H9 (cell line): ENCODE measurements at places on chromosomes 3 and 15.

DNA sequence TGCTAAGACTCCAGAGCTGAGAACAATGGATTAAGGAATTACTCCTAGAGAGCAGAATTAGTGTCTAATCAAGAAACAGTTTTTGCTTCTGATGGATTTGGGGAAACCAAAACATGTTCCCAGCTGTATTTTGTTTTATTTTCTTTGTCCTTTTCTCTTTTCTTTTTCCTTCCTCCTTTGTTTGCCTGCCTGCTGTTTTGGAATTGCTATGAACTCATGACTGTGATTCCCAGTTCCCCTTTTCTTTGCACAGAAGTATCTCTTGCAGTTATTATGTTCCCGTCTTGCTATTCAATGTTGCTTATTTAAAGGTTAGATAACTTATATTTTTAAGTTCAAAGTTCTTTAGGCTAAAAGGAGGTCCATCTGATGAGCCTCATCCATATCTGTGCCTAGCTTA, 77.0 kb upstream of the GBE1 start:
- no peak overlapping the region for H3K27ac ChIP-seq
- H3K27me3 ChIP-seq = no peaks in the 10 kb centered on the region
- DNase-seq = no peak
- H3K4me3 ChIP-seq = no peak overlapping the region
- H3K36me3 ChIP-seq = no peaks in the 10 kb centered on the region

GRCh38 chr3:43870120-43870519, 179.4 kb downstream of the ABHD5 start:
- no peak overlapping the region for H3K27ac ChIP-seq
- H3K36me3 ChIP-seq = peaks cover 4% of the 10 kb centered on the region; the same call in 1 of the 2 replicates
- H3K27me3 ChIP-seq = no peaks in the 10 kb centered on the region
- H3K4me3 ChIP-seq = no peak overlapping the region

GRCh38 chr15:27847775-27848710, 251.1 kb downstream of the OCA2 start:
- no peak overlapping the region for H3K27ac ChIP-seq
- H3K4me3 ChIP-seq = no peak overlapping the region
- DNase-seq = no peak
- H3K4me1 ChIP-seq = no peaks in the 10 kb centered on the region
- H3K36me3 ChIP-seq = no peaks in the 10 kb centered on the region

- no peaks in the 10 kb centered on the region for H3K4me1 ChIP-seq
- no peaks in the 10 kb centered on the region for H3K36me3 ChIP-seq
- H3K4me3 ChIP-seq = no peak overlapping the region
- H3K27ac ChIP-seq = no peak overlapping the region
- no peak for DNase-seq
- no peaks in the 10 kb centered on the region for H3K27me3 ChIP-seq
Observed at GRCh38 chr15:55599439-55599838, 11.3 kb upstream of the PYGO1 start.

- no peaks in the 10 kb centered on the region for H3K4me1 ChIP-seq
- no peaks in the 10 kb centered on the region for H3K27me3 ChIP-seq
- DNase-seq = no peak
- H3K36me3 ChIP-seq = no peaks in the 10 kb centered on the region
Observed at GRCh38 chr3:157464321-157464720, 27.7 kb downstream of the PTX3 start.

- H3K27ac ChIP-seq = no peak overlapping the region
- no peak for DNase-seq
- no peaks in the 10 kb centered on the region for H3K27me3 ChIP-seq
- H3K4me3 ChIP-seq = no peak overlapping the region
Observed at GRCh38 chr3:109984976-109985375, 647.6 kb upstream of the DPPA4 start.

DNA sequence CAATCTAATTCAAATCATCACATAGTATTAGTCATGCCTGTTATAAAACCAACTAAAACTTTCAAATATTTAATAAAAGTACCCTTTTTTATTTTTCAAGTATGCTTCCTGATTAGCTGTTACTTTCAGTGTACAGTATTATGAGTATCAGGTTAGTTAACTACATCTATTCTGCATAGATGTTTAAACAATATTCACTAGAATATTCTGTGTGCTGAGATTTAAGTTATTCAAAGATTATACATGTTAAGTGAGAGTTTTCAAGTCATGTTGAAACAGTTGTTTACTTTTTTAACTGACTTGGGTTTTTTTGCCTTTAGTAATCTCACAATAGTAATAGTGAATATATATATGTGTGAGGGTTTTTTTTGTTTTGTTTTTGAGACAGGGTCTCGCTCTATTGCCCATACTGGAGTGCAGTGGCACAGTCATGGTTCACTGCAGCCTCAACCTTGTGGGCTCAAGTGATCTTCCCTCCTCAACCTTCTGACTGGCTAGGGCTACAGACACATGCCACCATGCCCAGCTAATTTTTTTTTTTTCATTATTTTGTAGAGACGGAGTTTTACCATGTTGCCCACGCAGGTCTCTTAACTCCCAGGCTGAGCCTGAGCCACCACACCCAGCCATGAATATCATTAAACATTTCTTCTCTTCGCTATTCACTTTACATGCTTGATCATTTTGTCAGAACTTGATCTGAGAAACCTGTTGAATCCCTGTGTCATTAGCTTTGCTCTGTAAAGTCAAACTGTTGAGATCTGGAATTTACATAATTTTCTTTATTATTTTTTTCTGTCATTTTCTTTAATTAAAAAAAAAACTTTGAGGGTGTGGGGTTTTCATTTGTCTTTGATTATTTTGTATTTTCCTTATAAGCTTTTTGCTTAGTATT, 286.2 kb upstream of the UBE2E1 start:
- no peak overlapping the region for H3K27ac ChIP-seq
- no peak for DNase-seq
- no peaks in the 10 kb centered on the region for H3K4me1 ChIP-seq
- no peaks in the 10 kb centered on the region for H3K27me3 ChIP-seq

DNA sequence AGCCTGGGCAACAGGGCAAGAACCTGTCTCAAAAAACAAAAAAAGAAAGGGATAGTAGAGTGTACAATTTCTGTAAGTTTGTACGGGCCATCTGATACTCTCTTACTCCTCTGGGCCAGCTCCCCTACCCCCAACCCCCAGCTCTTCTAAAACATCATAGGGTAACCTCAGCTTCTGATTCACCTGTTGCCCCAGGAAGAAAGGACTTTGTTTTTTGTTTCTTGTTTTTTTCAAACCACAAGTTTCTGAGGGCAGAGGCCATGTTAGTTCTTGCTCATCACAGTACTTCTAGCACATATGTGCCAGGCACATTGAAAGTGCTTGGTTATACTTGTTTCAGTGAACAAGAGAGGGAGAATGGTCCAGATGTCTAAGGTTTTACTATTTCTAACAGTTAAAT, 20.2 kb downstream of the ATOSA start:
- H3K27ac ChIP-seq = no peak overlapping the region
- H3K4me3 ChIP-seq = no peak overlapping the region
- H3K36me3 ChIP-seq = no peaks in the 10 kb centered on the region
- no peaks in the 10 kb centered on the region for H3K4me1 ChIP-seq
- no peaks in the 10 kb centered on the region for H3K27me3 ChIP-seq

DNA sequence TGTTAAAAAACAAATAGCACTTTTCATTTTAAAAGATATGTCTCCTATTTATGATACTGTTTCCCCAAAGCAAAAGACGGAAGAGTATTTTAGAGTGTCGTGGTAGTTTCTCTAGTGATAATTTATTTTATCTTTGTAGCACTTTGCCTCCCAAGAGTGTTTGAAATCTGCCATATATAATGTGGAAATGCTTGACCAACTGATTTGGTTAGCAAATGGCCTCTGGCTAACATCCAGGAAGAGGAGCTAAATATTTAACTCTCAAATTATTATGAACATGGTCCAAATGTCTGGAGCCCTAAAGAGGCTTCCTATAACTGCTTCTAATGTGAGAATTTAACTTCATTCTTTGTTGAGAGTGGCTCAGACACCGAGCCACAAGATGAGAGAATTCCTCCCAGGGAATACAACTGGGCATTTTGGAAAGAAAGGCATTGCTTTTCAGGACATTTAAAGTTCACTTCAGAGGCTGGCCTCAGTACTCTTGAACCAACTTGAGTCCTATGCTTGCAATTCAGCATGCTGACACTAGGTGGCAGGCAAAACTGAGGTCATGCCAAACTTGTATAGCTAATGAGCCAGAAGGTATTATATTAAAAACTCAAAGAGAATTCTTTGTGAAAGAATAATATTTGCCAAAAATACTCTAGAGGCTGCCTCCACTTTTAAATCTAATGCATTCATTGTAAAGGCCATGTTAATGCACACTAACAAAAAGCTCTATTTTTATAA, 104.5 kb downstream of the RARB start:
- no peak overlapping the region for H3K4me3 ChIP-seq
- H3K4me1 ChIP-seq = no peaks in the 10 kb centered on the region
- DNase-seq = peak; percentile 53
- H3K27me3 ChIP-seq = no peaks in the 10 kb centered on the region
- H3K36me3 ChIP-seq = no peaks in the 10 kb centered on the region; the same call in 2 of the 3 replicates

- no peaks in the 10 kb centered on the region; the same call in 2 of the 3 replicates for H3K36me3 ChIP-seq
- H3K4me3 ChIP-seq = no peak overlapping the region
- no peak overlapping the region for H3K27ac ChIP-seq
- no peaks in the 10 kb centered on the region for H3K4me1 ChIP-seq
- no peak for DNase-seq
- no peaks in the 10 kb centered on the region for H3K27me3 ChIP-seq
Observed at GRCh38 chr3:101898752-101899169, 49.4 kb downstream of the NFKBIZ start.

- no peaks in the 10 kb centered on the region for H3K36me3 ChIP-seq
- no peaks in the 10 kb centered on the region for H3K27me3 ChIP-seq
- H3K27ac ChIP-seq = no peak overlapping the region
Observed at GRCh38 chr3:69770976-69771634, 31.8 kb downstream of the MITF start.

- no peak overlapping the region for H3K4me3 ChIP-seq
- no peak overlapping the region for H3K27ac ChIP-seq
Observed at GRCh38 chr3:143637133-143637532, 211.1 kb downstream of the SLC9A9 start.

- no peaks in the 10 kb centered on the region; the same call in 1 of the 2 replicates for H3K4me1 ChIP-seq
- no peak overlapping the region for H3K4me3 ChIP-seq
- DNase-seq = peak; percentile 57
- H3K27ac ChIP-seq = no peak overlapping the region
- no peaks in the 10 kb centered on the region for H3K27me3 ChIP-seq
Observed at GRCh38 chr3:5709714-5710113, 522.2 kb downstream of the EDEM1 start.

DNA sequence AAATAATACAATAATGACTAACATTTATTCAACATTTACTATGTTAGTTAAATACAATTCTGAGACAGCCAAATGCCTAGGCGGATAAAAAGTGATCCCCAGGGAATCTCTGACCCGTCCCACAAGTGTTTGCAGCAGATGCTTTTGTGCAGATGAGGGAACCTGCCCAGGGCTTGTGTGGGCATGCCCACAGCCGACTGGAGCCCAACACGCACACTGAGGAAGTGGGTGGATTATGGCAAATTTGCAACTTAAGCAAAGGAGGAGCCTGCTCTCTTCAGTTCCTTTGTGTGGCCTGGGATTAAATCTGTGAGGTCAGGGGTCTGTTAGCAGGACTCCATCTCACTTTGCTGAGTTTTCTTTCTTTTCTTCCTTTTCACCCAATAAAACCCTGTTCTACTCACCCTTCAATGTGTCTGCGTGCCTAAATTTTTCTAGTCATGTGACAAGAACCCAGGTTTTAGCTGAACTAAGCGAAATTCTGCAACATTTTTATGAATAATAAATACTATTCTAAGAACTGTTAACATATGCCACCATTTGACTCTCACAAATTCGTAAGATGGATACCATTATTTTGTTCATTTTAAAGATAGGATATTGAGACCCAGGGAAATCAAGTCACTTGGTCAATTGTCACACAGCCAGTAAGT, 13.9 kb upstream of the RTP1 start:
- DNase-seq = peak; percentile 73
- no peaks in the 10 kb centered on the region for H3K27me3 ChIP-seq
- peaks cover 20% of the 10 kb centered on the region for H3K4me1 ChIP-seq
- H3K4me3 ChIP-seq = no peak overlapping the region
- peak overlapping the region; percentile 95 for H3K27ac ChIP-seq
- H3K36me3 ChIP-seq = no peaks in the 10 kb centered on the region; the same call in 2 of the 3 replicates

DNA sequence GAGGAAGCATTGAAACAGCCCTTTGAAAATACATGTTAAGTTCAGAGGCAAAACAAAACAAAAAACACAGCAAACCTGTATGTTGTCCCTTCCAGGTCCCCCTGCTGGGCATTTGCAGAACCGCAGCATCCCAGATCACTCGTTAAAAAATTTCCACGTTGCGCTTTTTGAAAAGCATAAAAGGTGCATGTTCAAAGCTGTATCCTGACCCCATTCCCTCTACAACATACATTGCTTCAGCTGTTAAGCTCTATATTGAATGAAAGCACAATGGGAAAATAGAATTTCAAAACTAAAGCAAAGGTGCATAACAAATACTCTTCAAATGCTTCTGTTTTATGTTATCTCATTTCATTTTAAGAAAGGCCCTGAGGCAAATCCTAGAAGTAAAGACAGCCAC, 328.3 kb downstream of the THSD4 start:
- no peak overlapping the region for H3K27ac ChIP-seq
- no peaks in the 10 kb centered on the region for H3K27me3 ChIP-seq
- H3K4me1 ChIP-seq = no peaks in the 10 kb centered on the region
- peak; percentile 53 for DNase-seq
- no peaks in the 10 kb centered on the region for H3K36me3 ChIP-seq

GRCh38 chr3:126081618-126082361, 2.1 kb downstream of the SLC41A3 start:
- H3K27me3 ChIP-seq = no peaks in the 10 kb centered on the region
- H3K4me1 ChIP-seq = no peaks in the 10 kb centered on the region
- DNase-seq = no peak
- no peak overlapping the region for H3K27ac ChIP-seq
- H3K36me3 ChIP-seq = peaks cover 16% of the 10 kb centered on the region

DNA sequence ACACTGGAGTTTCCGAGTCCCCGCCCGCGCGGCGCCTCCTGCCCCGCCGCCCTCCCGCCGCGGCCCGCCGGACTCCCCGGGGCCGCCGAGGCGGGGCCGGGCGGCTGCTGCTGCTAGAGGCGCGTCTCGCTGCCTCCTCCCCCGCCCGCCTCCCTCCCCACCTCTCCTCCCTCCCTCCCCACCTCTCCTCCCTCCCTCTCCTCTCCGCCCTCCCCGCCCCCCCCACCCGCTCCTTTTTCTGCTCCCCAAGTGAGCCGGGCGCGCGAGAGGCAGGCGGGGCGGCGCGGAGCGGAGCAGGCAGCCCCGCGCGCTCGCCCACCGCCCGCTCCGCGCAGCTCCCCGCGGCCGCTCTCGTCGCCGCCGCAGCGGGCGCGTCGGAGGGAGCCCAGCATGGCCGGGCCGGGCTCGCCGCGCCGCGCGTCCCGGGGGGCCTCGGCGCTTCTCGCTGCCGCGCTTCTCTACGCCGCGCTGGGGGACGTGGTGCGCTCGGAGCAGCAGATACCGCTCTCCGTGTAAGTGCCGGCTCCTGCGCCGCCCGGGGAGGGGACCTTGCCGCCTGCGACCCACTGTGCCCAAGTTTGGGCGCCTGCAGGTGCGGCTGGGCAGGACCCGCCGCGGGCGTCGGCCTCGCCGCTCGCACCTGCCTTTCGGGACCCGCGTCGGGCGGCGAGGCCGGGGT, at the start of gene CACNA2D3:
CACNA2D3 (plus strand) TSS at position 229 of the 679 bp plus-strand sequence.
- no peak within 1 kb of the TSS for H3K27ac ChIP-seq
- H3K4me1 ChIP-seq = no peaks in the 10 kb centered on the region
- peaks cover 33% of the 10 kb centered on the region for H3K27me3 ChIP-seq
- no peaks in the 10 kb centered on the region; the same call in 2 of the 3 replicates for H3K36me3 ChIP-seq
- H3K4me3 ChIP-seq = peak within 1 kb of the TSS; percentile 64
